ENCODE measurements at places on chromosomes 4 and X.

DNA sequence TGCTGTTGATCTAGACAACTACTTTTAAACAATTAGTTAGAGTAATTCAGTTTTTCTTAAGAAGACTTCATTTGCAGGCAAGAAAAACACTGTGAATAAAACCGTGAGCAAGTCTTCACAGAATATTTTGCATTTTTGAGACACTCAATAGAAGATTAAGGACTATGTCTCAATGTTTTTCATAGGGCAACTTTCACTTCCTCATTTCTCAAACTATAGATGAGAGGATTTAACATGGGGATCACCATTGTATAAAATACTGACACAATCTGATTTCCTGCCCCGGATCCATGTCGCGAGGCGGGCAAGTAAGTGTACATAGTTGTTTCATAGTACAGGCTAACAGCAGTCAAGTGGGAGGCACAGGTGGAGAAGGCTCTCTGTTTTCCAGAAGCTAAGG, 108.8 kb upstream of the IGSF1 start:
- DNase-seq, result no peak

GRCh38 chr4:53943345-53944085, 120.9 kb downstream of the CHIC2 start:
- no peak for DNase-seq

DNA sequence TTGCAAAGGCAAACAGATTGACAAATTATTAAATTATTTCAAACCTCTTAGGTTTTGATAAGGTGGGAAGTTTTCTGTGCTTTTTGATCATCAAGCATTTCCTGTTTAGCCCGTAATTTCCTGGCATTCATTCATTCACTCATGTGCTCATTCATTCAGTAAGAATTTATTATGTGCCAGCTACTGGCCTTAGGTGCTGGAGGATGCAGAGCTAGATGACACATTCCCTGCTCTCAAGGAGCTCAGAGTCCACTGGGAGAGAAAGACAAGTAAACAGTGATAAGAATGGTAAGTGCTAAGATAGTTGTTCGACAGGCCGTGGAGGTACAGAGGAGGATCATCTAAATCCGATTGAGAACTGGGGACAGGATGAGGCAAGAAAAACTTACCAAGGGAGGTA, 153.0 kb downstream of the DCTD start:
- no peak for DNase-seq

DNA sequence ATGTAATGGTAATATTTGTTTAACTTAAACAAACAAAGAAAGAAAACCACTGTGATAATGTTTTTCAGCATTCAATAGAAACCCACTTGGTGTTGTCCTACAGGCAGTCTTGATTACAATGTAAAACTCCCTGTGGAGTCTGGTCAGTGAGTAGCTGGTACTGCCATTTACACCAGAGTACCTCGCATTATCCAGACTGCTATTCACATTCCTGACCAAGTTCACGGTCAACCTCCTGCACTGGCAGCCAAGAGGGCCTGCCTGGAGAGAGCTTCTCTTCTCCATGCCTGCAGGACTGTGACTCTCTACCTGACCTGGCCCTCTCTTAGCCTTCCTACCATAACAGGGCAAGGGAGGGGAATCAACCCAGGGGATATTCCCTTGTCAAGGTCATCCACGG, 2.9 kb upstream of the LONRF3 start:
- no peak for DNase-seq

GRCh38 chr4:127698789-127699200, 31.4 kb upstream of the SLC25A31 start:
- no peak for DNase-seq

DNA sequence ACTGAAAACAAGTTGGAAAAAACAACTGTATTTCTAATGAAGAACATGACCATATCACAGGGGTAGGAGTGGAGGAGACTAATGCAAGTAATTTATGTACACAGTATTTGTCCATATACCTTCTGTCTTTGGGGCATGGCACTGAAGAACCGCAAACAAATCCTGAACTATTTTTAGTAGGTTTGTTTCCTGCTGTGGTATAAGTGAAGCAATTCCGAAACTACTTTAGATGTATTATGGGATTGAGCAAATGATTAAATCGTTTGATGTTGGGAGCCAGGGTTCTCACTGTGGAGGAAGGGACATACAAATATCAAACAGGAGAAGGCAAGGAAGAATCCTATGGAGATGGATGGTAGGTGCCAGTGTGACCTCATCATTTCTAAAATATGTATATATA, 18.9 kb upstream of the SH3KBP1 start:
- DNase-seq, result no peak

GRCh38 chrX:135389243-135389642, 32.5 kb upstream of the SMIM10L2A start:
- no peak for DNase-seq

GRCh38 chr4:42306221-42307109, 90.8 kb upstream of the SHISA3 start:
- DNase-seq, result no peak

DNA sequence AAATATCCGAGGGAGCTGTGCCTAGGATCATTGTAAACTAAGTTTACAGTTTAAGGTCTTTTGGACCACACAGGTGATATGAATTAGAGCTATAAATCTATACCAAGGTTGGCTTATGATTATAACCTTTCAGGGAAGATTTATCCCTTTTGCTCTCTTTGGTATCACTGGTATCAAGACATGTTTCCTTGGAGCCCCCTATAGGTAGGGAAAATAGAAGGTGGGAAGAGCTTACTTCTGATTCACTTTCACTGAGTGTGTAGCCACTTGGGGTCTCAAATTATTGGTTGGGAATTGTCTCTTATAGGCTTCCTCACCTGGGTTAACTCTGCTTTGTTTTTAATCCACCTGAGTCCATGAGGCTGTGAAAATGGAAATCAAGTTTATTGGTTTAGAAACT, 262.1 kb upstream of the NR3C2 start:
- DNase-seq, result no peak

DNA sequence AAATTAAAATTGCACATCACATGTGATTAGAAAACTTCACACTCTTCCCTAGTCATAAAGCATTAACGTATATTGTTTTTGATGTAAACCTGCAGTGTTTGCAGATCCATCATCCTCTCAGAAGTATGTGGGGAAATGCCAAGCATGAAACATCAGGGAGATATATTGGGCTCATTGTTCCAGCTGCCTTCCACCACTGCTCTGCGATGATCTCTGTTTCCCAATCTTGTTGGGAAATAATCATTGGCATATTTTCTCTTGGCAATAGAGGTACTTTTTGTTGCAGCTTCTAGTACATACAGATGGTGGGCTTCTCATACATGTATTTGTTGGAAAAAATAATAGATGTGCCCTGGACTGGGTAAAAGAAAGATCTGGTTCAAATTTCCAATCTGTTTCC, 466.3 kb upstream of the HS3ST1 start:
- DNase-seq, result no peak

DNA sequence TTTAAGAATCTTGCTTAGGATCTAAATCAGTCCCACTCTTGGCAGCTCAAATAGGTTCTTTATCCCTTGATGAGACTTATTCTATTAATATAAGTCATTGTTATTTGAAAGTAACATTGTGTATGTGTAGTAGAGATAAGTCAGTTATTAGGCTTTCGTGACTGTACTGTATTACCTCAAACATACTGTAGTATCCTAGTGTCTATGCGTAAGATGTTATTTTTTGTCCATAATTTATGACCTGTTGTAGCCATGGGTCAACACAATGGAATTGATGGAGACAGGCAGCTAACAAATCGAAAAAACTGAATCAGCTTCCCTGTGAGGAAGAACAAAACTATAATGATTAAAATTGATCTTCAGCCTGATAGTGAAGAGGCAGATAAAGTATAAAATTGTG, 41.8 kb downstream of the CLCN3 start:
- DNase-seq, result no peak

GRCh38 chrX:23911126-23911835, 3.5 kb downstream of the CXorf58 start:
- no peak for DNase-seq

- DNase-seq, result no peak
Observed at GRCh38 chrX:129798888-129799287, 19.1 kb downstream of the SASH3 start.

DNA sequence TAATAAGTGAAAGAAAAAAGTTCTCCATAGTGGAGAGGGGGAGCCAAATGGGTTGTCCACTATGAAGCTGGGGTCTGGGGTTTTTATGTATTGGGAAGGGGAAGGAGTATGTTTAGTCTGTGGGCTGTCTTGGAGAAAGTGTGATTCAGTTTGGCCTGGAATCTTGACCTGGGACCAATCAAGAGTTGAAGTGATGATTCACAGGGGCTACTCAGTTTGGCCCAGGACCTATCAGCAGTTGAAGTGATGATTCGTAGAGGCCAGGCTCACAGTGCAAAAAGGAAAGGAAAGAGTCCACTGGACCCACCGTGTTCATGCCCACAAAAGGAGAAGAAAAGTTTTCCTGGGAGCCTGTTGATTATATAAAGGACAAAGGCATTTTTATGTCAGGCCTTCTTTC, 47.3 kb upstream of the RAB9B start:
- DNase-seq, result no peak

DNA sequence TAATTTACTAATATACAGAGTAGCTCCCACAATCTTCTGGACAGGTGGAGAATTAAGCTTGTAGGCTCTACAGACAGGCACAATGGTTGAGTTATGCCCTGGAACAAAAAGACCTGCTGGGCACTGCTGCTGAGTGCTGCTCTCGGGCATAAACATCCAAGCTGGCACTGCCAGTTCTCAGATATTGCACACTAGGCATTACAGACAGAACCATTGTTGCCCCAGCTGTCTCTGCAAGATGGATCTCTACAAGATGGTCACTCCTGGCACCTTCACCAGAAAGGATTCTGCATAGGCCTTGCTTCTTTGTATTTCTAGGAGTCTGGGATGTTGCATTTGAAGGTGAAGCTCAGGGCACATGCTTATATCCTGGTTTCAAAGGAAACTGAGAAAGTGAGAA, 527.1 kb downstream of the STIM2 start:
- DNase-seq, result no peak

DNA sequence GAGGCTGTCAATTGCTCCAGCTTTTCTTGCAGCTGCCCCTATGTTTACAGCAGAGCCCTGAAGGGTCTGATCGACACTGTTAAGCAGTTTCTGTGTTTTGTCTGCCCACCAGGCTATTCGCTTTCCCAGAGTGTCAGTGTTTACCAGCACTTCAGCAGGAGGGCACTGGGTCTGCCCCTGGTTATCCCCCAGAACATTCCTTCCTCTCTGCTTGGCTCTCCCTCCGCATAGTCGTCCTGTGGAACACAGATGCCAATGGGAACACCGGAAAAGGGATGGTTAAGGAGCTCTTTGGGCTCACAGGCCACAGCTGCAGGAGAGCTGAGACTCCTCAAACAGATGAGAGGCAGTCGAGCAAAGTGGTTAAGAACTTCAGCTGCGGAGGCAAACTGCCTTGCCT, 71.3 kb upstream of the FBXW7 start:
- no peak for DNase-seq

DNA sequence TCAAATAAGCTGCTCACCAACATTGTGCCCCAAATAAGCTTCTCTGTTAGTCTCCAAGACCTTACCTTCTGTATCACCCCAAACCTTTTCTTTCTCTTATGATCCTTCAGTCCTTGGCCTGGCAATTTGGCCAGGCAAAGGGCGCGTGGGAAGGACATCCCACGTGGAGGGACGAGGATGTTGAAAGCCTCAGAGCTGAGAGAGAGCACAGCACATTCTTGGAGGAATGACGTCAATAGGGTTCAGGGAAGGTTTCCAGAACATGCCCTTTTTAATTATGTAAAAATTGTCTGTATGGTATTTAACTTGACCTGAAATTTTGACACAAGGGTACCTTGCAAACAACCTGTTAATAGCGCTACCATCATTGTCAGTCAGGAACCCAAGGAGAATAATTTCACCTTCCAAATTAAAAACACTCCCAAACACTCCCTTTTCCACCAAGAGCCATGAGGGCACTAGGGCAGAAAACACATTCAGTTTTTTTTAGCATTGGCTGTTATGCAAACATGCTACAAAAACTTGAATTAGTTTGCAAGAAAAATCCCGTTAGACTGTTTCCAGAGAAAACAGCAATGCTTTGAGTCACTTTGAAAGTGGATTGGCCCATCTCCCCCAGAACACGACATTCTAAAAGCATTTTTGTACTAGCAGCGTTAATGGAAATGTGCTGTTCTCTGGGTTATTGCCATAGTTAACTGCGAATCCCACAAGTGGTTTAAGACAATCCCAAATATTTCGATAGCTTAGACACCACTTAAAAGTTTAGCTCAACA, 183.2 kb upstream of the PUDP start:
- DNase-seq, result no peak

- DNase-seq, result no peak
Observed at GRCh38 chr4:84495118-84495793, 3.8 kb downstream of the NKX6-1 start.

DNA sequence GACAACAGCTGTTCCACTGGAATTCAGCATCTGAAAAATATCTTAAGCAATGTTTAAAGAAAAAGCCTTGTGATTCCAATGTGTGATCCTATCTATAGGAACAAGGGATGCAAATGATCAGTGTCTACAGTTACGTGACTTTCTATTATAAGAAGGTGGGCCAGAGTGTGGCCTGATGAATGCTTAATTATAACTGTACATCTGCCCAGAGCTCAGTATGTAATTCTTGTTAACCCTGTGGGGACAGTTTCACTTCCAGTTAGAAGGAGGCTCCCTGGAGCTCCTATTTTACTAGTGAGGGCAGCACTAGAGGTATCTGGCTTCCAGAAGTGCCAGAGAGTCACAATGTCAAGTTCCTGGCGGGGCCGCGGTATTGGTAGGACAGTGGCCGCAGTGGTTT, 288.5 kb downstream of the USP46 start:
- no peak for DNase-seq

DNA sequence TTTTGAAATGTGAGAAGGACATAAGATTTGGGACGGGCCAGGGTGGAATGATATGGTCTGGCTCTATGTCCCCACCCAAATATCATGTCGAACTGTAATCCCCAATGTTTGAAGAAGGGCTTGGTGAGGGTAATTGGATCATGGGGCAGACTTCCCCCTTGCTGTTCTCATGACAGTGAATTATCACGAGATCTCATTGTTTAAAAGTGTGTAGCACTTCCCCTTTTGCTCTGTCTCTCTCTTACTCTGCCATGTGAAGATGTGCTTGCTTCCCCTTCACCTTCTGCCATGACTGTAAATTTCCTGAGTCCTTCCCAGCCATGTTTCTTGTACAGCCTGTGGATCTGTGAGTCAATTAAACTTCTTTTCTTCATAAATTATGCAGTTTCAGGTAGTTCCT, 17.5 kb downstream of the MTMR8 start:
- DNase-seq, result no peak

GRCh38 chr4:140150636-140150885, 3.4 kb downstream of the MAML3 start:
- peak; percentile 52 for DNase-seq

Measured in activated T-cell treated with anti-CD3 and anti-CD28 coated beads for 1 hour (primary cell).